ENCODE measurements at places on chromosomes 16 and 17. TPM values are rescaled to one million over a fixed set of nuclear protein-coding genes. Genes with fewer than 3 reads are reported as not detected.
A peak's percentile ranks its signal among the peaks of the same experiment; 100 is the strongest.

- no peak for DNase-seq
These were observed 40.5 kb downstream of the LYRM1 start for GRCh38 chr16:20940871-20941635.

GRCh38 chr17:3827124-3827773, 18.8 kb downstream of the NCBP3 start:
- DNase-seq = peak; percentile 62

Gene CIAO2B
- 84.5 TPM for total RNA-seq

DNA sequence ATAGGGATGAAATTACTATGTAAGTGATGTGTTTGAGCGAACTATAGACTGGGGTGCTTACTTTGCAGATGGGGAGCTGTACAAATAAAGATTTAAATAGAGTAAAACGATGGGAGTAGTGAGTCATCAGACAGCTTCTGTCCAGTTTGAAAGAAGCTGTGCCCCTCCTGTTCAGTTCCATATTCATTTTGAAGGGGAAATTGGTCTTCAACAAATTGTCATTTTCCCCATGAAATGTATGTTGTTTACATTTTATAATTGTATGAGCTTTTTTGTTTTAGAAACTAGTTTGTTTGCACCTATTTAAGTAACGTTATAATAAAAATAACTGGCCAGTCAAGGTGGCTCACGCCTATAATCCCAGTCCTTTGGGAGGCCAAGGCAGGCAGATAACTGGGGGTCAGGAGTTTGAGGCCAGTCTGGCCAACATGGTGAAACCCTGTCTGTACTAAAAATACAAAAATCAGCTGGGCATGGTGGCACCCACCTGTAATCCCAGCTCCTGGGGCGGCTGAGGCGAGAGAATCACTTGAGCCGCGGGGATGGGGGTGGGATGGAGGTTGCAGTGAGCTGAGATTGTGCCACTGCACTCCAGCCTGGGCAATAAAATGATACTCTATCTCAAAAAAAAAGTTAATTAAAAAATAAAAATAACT, 20.2 kb downstream of the SEC14L1 start:
- no peak for DNase-seq

DNA sequence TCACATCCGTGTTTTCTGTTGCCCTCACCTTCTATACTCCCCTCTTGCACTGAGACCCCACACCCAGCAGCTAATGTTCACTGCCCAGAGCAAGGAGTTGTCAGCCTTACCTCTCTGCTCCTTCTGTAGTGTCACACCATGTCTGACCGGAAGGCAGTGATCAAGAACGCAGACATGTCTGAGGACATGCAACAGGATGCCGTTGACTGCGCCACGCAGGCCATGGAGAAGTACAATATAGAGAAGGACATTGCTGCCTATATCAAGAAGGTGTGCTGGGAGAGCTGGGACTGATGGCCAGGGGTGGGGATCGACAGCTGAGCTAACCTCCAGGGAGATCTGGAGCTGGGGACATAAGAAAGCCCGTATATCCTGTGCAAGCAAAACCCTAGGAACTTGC, 3.7 kb downstream of the DYNLL2 start:
- no peak for DNase-seq

DNA sequence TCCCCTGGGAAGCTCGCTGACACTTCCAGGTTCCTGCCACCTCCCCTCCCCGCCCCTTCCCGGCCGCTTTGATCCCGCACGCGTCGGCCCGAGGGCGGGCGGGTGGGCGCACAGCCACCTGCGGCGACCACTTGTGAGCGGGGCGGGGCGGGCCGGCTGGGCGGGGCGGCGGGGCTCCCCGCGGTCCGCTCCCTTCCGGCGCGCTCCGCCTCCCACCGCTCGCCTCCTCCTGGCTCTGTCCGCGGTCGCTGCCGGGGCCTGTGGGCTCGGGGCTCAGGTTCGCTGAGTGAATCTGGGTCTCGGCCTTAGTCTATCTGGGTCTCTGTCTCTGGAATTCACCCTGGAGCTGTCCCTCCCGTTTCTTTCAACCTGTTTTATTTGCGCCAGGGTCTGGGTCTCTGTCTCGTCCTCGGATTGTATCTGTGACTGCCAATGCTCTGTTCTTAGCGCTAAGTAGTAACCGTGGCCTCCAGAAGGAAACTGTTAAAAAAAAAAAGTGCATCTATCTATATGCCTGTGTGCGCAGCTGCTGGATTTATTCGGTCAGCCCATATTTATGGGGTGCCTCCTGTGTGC, 2.7 kb upstream of the HES7 start:
- DNase-seq = no peak

DNA sequence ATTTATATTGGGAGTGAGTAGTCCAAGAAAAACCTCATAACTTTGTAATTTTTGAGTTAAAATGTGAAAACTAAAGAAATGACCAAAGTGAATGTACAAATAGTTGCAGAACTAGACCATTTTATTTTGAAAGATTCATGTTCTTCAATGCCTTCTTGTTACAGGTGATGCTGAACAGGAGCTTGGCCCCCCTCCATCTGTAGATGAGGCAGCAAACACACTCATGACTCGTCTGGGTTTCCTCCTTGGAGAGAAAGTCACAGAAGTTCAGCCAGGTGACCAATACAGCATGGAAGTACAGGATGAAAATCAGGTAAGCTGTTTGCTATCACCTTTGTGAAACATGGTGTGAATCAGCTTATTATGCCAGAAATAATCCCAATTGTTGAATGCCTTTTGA, 227.8 kb downstream of the TANC2 start:
- no peak for DNase-seq

- DNase-seq = no peak
These were observed 57.4 kb upstream of the TMEM132E start for GRCh38 chr17:34521955-34522354.

DNA sequence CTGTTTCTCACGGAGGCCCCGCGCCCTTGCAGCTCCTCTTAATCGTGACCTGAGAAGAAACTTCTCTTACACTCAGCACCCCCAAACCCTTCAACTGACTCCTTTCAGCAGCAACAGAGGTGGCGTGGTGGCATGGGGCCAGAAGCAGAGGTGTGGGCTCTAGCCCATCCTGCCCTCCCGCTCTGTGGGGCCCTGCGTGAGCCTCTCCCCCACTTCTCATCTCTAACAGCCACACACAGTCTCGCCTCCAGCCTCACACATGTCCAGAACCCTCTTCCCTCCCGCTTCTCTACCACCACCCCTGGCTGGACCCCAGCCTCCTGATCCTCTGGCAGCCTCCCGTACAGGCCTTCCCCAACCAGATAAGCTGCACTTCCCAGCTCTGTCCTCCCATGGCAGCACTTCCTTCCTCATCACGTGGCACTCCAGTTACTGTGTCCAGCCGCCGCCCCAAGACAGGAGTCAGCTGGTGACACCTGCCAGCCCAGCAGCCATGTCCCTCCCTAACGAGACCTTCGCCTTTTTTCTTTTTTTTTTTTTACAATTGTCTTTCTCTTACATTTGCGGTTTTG, 30.5 kb downstream of the NSMCE1 start:
- peak; percentile 73 for DNase-seq

DNA sequence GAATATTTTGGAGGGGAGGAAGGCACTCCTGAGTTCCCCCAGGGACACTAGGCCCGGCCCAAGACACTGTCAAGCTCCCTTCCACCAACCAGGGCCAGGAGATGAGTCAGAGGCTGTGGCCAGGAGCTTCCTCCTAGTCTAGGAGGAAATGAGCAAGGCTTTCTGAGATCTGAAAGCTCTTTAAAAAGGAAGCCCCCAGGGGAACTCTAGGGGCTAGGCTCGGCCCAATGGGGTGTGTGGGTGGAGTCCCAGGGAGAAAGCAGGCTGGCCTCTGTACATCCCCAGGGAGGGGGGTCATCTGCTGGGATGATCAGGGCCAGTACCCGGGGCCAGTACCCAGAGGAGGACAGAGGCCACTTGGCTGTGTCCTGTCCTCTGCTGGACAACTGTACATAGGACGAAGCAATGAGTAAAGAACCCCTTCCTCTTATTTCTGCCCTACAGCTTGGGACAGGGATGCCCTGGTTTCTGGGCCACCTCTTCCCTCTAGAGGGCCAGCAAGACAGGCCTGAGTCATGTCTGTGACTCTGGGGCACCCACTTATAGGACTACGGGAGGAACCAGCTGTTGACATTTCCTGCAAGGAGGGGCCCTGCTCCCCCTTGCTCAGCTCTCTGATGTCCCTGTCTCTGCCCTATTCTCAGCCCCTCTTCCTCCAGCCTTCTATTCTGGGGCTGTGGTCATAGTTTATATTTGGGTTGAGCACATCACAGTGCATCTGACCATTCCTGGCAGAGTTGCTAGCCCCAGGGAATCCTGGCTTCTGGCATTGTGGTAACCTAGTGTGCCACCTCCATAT, 2.7 kb downstream of the FHOD1 start:
- DNase-seq = peak; percentile 64

DNA sequence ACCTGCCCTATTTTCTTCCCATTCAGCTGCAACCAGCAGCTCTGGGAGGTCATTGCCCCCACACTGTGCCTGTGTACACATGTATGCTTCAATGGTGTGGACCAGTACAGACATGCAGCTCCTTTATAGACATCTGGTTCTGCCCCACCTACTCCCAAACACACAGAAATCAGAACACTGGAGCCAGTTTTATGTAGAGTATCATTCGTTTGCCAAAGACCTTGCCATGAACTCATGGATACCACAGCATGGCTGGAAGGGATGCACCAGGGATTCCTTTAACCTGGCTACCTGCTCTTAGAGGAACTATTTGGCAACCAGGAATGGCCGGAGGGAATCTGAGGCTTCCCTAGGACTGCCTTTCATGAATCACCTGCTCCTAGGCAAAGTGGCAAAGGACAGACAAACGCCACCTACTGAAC, 60.4 kb downstream of the ZFHX3 start:
- DNase-seq = no peak

Gene GPRC5B
- 32.5 TPM for total RNA-seq

GRCh38 chr17:49624896-49625295, 49.2 kb downstream of the NXPH3 start:
- DNase-seq = no peak

DNA sequence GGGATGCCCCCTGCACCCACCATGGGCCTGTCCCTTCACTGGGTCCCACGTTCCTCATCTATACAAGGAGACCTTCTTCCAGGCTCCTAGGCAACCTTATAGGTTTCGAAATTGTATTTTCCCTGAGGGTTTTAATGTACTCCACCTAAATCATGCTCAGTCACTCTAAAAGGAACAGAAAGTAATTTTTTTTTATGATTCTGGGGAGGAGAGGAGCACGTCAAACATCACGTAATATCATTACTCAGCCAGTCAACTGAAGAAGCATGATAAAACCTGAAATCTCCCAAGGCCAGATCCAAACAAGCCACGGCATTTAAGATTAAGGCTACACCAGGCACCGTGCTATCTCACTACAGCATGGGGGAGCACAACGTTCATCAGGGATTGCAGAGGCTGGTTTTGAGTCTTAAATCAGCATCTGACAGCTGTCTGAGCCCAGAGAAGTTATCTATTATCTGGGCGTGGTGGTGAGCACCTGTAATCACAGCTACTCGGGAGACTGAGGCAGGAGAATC, 3.9 kb upstream of the TMEM114 start:
- no peak for DNase-seq

GRCh38 chr17:2177235-2177811, 122.4 kb downstream of the HIC1 start:
- no peak for DNase-seq

Gene HSF5
- total RNA-seq = 0.09 TPM

- DNase-seq = no peak
These were observed 47.9 kb downstream of the RAB11FIP3 start for GRCh38 chr16:473046-474043.

DNA sequence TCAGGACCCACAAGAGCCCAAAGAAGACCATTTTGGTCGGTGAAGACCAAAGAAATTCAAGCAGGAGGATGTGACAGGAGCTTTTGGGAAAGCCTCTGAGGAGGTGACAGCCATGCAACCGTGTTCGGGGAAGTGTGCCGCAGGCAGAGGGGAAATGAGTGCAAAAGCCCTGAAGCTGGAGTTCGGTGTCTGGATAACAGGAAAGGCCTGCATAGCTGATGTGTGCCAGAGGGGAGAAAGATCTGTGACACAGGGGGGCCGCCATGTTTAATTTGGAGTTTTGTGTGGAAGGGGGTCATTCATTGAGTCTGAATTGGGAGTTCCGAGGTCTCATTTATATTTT, 870 bp upstream of the ZC3H7A start:
- no peak for DNase-seq

DNA sequence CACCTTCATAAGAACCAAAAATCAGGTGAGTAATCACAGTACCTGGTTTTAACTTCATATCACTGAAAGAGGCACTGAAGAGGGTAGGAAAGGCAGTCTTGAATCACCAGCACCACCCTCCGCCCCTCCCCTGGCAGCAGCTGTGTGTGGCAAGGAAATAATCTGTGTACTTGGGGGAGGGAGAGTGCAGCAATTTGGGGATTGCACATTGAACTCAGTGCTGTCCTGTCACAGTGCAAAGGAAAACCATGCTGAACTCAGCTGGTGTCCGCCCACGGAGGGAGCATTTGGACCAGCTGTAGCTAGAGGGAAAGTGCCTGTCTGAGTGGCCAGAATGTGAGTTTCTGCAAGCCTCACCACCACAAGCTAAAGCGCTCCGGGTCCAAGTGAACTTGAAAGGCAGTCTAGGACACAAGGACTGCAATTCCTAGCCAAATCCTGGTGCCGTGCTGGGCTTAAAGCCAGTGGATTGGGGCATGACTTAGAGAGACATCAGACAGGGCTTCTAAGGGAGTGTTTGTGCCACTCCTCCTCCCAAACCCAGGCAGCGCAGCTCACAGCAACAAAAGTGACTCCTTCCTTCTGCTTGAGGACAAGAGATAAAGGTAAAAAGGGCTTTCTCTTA, 39.7 kb upstream of the ALDH3A1 start:
- no peak for DNase-seq

DNA sequence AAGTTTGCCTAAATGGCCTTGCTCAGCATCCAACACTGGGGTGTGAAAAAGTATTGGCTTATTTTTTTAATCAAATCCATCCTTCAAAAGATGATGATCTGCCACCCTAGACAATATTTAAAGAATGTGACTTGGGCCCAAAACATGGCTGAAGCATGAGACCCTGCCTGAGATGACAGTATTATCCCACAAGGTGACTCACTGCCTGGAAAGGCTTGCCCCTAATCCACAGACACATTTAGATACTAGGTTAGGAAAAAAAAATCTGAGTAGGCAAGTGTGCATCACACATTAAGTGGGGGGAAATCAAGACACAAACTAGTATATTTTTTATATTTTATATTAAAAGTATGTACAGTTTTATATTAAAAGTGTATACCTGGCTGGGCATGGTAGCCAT, 38.4 kb downstream of the TOM1L2 start:
- no peak for DNase-seq

DNA sequence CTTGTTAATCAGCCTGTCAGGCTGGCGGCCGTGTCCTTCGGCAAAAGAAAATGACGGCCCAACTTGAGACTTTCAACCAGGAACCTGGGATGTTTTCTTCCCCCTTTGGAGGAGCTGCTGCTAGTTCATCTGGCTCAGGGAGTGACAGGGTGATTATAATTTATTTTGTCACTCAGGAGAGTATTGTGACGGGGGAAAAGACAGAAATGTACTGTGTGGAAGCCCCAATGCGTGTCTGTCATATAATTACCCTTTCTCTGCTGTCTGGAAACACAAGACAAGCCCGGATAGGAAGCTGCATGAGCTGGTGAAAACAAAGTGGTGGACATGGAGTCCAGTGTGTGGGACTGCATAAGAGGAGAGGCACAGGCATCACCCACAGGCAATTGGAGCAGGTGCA, 326.2 kb upstream of the HSBP1 start:
- no peak for DNase-seq

Gene PRSS8
- 312 TPM for total RNA-seq

- DNase-seq = no peak
These were observed 111.7 kb downstream of the NLK start for GRCh38 chr17:28154214-28154613.

GRCh38 chr17:61761827-61762226, 101.5 kb downstream of the BRIP1 start:
- DNase-seq = no peak

Measured in mucosa of gallbladder (tissue), 1 donor.